ENCODE measurements at places on chromosomes 6 and 20. TPM values are rescaled to one million over a fixed set of nuclear protein-coding genes. Genes with fewer than 3 reads are reported as not detected.

RHAG gene
- total RNA-seq, result not detected

DNA sequence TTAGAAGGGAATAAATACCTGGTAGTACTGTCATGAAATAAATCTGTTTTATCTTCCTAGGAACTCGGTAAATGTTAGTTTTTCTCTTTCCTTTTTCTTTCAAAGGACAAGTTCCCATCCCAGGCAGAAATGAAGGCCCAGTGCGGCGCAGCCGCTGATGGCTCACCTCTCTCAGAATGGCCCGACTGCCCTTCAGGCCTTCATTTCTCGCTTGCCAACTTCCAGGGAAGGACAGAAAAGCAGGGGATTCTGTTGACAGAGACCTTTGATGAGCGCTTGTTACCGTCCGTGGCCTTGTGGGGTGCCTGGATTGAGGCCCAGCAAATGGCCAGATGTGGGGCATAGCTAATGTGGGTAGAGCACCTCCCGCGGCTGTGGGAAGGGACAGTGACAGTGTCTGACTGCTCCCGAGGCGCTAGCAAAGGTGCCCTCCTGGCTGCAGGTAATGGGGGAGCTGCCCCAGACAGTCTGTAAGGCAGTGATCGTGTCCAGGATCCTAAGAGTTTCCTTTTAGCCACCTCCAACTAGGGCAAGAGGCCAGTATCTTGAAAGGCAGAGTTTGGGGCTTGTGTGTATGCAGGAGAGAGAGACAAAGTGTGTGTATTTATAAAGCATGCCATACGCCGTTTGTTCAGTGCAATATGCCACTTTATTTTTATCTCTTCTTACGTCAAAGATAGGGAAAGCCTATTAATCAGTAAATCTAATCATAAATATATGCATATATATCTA, 354.2 kb downstream of the NRN1 start:
- no peak for DNase-seq

DNA sequence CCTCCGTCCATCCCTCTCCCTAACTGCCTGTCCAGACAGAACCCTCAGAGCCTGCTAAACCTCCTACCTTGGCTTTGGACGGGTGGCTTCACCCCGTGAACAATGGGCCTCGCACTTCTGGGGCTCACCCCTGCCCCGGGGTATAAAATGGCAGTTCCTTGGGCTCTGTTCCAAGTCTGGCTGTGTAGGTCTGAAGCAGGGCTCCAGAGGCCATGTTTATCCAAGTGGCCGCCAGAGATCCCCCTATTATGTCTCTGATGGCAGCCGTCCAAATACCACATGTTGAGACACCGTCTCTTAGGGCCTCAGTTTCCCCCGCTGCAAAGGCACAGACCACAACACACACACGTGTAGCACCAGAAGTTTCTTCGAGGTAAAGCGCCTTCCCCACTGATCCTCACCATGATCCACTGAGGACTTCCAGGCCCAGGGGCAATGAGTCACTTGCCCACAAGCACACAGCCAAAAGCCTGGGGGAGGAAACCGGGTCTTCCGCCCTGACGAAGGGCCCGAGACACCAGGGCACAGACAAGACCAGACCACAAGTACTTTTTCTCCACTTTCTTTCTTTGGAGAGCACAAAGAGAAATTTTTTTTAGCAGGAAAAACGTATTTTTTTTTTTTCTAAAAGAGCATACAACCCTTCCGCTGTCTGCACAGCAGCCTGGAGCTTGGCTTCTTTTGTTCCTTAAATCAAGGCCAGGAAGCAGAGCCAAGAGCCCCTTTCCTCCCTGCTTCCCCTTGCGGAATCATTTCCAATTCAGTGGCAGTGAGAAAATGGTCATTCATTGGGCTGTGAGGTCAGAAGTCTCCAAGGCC, 11.8 kb downstream of the CPNE5 start:
- no peak for DNase-seq

DNA sequence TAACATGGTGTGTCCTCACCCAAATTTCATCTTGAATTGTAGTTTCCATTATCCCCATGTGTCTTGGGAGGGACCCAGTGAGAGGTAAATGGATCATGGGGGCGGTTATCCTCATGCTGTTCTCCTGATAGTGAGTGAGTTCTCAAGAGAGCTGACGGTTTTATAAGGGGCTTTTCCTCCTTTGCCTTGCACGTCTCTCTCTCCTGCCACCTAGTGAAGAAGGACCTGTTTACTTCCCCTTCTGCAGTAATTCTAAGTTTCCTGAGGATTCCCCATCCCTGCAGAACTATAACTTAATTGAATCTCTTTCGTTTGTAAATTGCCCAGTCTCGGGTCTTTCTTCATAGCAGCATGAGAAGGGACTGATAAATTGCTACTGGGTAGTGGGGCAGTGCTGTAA, 789.3 kb downstream of the FRK start:
- DNase-seq, result no peak

PRSS35 gene
- 2.9 TPM for total RNA-seq

HUS1B gene
- total RNA-seq, result 0.75 TPM

- DNase-seq, result no peak
Measured at GRCh38 chr20:46350201-46350985, 42.1 kb upstream of the CDH22 start.

GRCh38 chr20:43870484-43870883, 44.2 kb upstream of the TOX2 start:
- no peak for DNase-seq

DNA sequence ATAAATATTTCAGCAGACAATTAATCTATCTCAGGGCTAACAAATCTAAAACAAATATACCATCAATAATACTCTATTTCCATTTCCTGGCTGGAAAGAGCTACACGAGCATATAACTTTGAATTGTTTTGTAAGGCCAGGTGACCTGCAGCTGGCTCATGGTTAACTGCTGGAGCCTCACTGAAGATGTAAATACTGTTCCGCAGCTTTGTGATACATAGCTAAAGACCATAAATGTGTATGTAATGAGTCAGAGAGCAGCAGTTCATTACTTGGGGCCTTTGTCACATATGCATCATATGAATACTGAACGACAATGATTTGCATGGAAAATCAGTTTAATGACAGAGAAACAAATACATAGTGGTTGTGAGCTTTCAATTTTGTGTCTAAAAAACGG, 109.4 kb upstream of the CCN2 start:
- no peak for DNase-seq

AKAP7 gene
- 16.9 TPM for total RNA-seq

DNA sequence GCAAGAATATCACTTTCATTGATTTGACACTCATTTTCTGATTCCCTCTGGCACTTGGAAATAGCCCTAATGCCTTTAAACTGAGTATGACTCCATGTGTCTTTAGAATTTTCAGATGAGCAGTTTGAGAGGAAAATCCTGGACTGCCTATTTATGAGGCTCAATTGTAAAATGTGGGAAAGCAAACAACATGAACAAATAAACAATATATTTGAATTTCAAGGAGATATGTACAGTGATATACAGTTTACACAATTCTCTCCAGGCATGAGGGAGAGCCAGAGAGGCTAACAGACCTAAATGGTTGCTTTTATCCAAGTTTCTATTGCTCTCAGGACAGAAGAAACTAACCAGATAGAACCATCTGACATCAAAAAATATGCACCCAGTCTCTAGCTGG, 748.2 kb upstream of the NRSN1 start:
- no peak for DNase-seq

DNA sequence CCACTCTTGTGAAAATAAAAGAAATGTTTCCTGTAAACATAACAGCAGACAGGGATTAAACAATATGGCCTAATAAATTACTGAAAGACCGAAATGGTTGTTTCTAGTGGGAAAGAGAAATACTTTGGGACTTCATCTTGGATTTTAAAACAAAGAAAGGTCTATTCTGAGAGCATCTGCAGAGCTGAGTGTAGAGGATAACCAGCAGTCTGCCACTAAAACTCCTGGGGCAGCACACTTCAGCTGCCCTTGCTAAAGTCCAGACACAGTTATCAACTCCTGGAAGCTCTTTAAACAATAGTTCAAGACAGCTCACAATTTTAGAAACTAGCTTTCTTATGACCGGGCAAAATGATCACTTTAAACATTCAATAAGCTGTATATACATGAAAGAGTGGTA, 38.6 kb downstream of the AKIRIN2 start:
- no peak for DNase-seq

GRCh38 chr6:140018588-140018987, 644.1 kb upstream of the CITED2 start:
- DNase-seq, result no peak

DNA sequence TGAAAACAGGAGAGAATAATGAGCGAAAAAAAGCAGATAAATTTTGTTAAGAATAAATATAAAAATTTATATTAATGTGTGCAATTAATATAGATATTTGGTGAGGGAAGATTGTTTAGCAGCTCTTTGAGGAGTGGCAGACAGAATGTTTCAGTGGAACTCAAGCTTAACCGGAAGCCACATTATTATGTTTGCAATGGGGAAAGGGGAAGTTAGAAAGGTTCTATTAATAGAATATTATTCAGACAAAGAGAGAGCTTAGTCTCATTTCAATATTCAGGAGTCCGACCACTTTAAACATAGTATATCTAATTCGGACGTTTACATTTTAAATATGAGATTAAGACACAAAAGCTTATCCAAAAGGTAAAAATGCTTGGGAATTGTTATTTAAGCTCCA, 81.6 kb upstream of the KHDRBS2 start:
- DNase-seq, result no peak

SYNE1 gene
- total RNA-seq, result 5.1 TPM

DNA sequence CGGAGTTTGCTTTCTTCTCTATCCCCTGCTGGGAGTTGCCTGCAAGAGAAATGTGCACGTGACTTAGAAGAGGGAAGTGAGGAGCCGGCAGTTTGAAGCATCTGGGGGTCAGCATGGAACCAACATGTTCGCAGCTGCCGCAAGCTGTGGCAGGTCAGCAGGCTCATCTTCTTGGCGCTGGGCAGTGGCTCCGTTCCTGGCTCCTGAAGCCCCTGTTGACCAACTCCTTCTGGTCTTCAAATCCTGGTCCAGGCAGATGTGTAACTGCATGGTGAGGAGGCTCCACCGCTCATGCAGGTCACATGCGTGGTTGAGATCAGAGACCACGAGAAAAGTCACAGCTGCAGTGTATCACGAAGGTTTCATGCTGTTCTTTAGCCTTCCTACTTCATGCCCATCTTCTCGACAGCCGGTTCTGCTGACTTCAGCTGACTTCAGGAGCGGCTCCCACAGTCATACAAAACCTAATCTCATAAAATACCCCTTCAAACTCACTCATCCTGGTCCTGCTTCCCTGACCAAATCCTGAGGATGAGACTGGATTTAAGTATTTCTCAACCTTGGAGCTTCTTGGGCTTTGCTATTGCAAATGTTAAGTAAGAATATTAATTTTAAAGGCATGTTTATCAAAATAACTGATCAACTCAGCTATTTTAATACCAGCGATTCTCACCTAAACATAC, 44.9 kb upstream of the BCAS1 start:
- no peak for DNase-seq

SESN1 gene
- 15.0 TPM for total RNA-seq

MUCL3 gene
- 0.37 TPM for total RNA-seq

C6orf141 gene
- 16.1 TPM for total RNA-seq

FIG4 gene
- 21.3 TPM for total RNA-seq

GRCh38 chr6:168132531-168133167, 53.6 kb upstream of the FRMD1 start:
- DNase-seq, result peak; percentile 81

NEDD9 gene
- total RNA-seq, result 12.0 TPM

SOX18 gene
- total RNA-seq, result 0.23 TPM

- DNase-seq, result no peak
Measured at GRCh38 chr20:41048461-41049301, 20.1 kb downstream of the TOP1 start.

DNA sequence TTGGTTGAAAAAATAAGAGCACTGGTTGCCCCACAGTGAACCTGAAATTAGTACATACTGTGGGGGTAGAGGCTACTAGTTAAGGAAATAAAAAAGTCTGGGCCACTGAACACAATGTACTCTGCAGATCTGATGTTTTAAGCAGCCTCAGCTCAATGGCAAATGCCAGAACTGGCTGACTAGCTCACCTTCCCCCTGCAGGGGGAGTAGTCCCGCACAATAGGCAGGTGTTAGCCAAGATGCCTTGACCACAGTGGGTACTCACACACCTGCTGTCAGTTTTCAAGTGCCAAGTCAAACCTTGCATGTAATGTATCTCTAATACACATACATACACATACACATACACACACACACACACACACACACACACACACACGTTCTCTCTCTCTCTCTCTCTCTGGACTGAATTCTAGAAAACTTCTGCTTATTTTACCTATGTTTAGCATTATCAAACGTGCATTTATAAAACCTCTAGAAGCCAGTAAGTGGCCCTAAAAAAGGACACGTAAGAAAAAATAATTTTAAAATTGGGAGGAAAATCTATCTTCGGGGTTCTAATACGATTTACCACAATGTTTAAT, 36.1 kb downstream of the GMDS start:
- DNase-seq, result peak; percentile 76

CST2 gene
- total RNA-seq, result not detected

DNA sequence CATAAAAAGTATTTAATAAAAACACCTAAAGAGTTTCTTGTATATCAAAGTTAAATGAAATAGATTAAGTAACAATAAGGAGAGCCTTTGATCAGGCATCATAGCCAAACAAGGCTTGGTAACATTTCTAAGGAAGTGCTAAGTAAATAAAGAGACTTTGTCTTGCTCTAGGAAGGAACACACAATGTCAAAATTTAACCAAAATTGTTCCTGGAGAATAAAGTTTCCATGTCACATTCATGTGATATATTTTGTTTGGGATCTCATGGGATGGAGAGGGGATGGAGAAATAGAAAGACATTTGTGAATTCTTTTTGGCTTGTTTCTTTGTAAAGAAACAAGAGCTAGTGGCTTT, 201.9 kb upstream of the DTNBP1 start:
- no peak for DNase-seq

GPR6 gene
- 0.37 TPM for total RNA-seq

- no peak for DNase-seq
Measured at GRCh38 chr6:143765422-143766184, 77.5 kb upstream of the LTV1 start.

ANKRD66 gene
- not detected for total RNA-seq

DNA sequence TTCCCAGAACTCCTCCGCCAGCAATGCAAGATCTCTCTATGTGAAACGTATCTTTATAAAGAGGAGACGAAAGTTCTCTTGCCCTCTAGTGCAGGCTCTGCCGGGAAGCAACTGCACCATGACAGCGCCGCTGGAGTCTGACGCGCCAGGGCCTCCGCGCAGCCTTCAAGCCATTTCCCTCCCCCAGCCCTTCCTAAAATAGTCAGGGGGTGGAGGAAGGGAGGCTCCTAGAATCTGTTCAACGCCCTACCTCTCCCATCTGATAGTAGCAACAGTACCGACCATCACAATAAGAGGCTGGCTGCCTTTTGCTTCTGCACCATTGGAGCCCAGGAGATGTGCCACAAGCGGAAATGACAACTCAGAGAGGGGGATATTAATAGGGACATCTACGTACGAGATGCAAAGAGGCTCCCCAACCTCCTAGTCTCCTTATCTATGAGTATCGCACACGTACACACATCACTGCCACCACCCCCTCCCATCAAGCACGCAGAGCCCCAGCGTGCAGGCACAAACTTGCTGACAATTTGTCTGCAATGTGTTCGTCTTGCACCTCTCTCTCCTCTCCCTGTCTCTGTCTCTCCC, 1.0 kb downstream of the SYNE1 start:
- no peak for DNase-seq

GRCh38 chr6:37684801-37685200, 12.9 kb downstream of the MDGA1 start:
- DNase-seq, result no peak

Data from H1 (cell line).